ENCODE measurements at places on chromosomes 16 and 17.

DNA sequence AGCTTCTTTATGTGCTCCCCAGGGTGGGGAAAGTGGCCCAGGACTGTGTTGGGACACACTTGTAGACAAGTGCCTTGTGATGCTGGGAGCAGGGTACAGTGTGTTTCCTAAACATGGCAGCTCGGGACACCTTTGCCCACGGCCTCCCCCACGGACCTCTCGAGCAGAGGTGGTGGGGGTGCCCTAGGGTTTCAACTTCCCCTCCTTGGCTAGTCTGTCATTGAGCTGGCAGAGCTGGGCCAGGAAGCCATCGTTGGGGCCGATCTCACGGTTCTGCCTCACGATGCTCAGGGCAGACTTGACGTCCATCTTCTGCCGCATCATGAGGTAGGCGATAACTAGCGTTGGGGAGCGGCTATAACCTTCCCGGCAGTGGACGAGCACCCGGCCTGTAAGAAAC, 9.4 kb downstream of the DUSP3 start:
- no peak for DNase-seq

DNA sequence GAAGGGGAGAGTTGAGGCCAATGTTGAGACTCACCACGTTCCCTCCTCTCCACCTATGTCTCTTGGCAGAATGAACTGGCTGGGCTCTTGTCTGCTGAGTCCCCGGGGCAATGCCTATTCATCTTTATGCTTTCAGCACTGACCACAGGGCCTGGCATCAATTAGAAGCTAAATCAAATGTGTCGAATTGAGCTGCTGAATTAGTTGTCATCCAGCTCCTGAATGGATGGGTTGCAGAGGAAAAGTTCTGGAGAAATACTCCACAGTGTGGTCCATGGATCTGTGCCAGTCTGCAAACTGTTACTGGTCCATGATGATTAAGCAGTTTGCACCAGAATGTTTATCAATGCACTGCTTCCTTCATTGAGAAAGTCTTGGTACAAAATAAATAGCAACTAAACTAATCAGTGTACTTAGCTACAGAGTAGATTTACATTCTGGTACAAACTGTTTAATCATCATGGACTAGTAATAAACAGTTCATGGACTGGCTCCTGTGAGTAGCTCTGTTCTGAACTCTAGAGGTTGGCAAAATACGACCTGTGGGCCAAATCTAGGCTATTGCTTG, 4.6 kb downstream of the CNGB1 start:
- DNase-seq = no peak

- DNase-seq = no peak
These were observed 16.6 kb downstream of the CASKIN2 start for GRCh38 chr17:75498726-75499213.

DNA sequence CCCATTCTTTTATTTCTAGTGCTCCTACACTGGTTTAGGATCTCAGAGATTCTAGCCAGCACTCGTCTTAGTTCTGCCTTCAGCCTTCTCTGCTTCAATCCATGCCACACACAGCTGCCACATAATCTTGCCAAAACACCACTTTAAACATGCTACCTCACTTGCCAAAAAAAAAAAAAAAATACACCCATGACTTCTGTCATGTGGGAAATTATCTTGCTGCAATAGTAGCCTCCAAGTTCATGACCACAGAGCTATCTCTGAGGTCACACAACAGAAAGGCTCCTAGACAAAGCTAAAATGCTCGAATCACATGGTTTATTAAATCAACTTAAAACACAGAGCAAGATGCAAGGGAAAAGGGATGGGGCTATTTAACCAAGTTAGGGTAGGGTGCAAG, 18.1 kb downstream of the FZD2 start:
- DNase-seq = no peak

- DNase-seq = no peak
These were observed 6.9 kb upstream of the FASN start for GRCh38 chr17:82104797-82105416.

DNA sequence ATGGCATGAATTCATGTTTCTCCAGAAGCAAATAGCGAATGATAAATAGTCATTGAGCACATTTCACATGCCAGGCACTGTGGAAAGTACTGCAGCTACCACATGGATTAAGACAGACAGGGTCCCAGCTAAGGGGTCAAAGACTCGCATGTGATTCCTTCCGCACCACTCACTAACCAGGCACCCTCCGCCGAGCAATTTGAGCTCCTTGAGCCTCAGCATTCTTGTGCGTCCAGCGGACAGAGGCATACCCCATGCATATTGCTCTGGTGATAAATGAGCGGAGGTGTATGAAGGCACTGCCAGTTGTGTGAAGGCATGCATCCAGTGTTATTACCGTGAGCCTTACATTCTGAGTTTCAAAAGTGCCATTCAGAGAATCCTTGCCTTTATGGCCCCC, 358.7 kb downstream of the HS3ST4 start:
- no peak for DNase-seq

- no peak for DNase-seq
These were observed 70.4 kb downstream of the MMD start for GRCh38 chr17:55351226-55351625.

DNA sequence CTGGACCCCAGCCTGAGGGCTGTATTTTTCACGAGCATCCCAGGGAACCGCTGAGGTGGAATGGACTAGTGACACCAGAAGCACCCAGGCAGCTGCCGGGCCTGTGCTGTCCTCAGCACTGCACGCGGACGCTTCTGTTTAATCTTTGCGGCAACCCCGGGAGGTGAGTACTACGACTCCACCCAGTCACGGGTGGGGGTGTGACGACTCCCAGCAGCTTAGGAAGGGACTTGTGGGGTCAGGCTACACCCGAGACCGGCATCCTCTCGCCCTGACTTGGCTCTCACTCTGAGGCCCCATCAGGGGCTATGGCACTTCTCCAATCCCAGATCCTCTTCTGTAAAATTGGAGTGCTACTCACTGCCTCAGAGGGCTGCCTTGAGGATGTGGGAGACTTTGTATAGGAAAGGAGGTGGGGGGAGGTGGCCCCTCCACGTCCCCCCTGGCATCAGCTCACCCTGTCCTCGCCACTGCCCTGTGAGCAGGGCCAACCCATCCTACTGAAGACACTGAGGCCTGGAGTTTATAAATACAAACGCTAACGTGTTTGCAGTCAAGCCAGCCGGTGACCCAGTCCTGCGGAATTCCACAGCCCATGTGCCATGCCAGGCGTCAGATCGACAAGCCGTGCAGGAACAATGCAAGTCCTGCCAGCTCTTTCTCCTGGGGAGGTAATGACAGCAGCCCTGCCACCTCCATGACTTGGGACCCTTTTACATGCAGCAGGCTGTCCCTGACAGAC, 44.4 kb downstream of the PPL start:
- DNase-seq = no peak

DNA sequence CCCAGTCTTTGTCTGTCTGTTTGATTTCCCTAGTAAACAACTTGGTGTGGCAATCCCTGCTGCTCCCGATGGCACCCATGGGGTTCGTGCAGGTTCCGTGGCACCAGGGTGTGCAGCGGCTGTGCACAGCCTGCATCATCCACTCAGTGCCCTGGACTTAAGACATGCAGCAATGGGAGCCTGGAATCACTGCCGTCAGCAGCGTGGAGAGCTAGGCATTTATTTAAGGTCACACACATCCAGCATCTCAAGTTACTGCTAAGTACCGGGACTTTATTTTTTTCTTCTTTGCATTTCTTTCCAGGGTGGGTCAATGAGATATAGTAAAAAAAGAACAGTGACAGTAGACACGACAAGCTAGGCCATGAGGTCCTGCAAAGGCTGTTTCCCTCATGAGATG, 2.8 kb downstream of the DHRS7C start:
- no peak for DNase-seq

DNA sequence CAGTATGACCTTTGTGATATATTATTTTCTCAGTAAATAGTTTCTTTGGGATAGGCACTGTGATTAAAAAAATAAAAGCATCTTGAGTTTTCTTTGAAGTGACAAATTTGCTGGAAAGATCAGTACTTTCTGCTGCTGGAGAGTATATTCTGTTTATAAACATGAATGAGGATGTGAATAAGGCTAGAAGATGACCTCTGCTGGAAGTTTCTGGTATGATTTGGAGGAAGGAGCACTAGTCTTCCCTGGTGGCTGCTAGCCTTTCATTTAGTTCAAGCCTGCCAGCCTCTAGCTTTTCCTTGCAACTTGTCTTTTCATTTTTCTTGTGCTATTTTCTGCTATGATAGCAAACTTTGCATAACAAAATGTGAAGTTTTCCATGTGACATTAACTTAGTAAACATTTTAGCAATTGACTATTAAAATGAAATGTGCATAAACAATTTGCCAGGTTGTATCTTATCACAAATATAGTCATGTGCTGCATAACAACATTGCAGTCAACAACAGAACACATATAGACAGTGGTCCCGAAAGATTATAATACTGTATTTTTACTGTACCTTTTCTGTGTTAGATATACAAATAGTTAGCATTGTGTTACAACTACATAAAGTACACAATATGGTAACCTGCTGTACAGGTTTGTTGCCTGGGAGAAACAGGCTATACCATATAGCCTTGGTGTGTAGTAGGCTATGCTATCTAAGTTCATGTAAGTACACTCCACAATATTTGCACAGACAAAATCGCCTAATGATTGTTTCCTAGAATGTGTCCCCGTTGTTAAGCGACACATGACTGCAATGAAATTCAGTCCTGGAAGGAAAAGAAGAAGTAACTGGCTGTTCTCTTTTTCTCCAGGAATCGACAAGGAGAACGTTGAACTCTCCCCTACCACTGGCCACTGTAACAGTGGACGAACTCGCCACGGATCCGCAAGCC, 18.1 kb upstream of the RAB11FIP4 start:
- DNase-seq = no peak

- DNase-seq = no peak
These were observed 112.8 kb upstream of the TNRC6C start for GRCh38 chr17:77845541-77846225.

GRCh38 chr16:87608400-87608985, 6.2 kb downstream of the JPH3 start:
- no peak for DNase-seq

DNA sequence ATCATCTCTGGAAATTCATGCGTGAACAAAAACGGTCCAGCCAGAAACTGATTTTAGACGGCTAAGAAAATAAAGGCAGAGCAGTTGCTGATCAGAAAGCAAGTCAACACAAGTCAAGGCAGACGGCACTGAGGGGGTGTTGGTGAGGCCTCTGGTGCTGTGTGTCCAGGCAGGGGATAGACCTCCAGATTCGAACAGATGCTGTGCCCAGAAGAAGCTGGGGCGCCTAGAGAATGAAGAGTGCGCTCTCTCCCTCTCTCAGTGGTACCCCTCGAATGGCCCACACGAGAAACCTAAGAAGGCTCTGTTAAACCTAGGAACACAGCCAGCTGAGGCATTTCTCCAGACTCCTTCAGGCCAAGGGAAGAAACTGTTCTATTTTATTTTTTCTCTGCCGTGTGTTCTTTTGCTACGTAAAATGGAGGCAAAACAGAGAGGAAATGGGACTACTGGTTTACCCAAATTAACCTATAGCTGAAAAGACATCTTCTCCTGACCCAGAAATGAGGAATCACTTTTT, 178.3 kb downstream of the PMP22 start:
- no peak for DNase-seq

- DNase-seq = no peak
These were observed 147.0 kb downstream of the HS3ST4 start for GRCh38 chr16:25838724-25839186.

DNA sequence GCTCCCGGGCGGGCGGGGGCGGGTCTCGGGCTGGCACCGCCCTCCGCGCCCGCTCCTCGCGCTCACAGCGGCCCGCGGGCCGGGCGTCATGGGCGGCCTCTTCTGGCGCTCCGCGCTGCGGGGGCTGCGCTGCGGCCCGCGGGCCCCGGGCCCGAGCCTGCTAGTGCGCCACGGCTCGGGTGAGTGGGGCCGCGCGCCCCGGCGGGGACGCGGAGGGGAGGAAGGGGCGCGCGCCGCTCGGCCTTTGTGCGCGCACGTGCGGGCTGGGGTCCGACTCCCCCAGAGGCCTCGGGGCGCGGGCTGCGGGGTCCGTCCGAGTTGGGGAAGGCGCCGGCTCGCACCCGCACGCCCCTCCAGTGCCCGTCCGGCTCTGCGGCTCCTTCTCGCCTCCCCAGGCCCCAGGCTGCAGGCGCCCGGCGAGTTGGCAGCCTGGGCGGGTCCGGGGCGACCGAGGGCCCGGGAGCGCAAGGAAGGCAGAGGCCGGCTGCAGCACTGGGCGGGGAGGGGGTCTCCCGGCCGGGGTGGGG, at the start of gene NME4:
Gene NME4, plus strand, starts transcription at position 65 of the 527 bp plus-strand sequence. Its CDS starts 24 bp downstream, at position 89.
- DNase-seq = no peak

GRCh38 chr17:76870377-76870714, 2.1 kb downstream of the MGAT5B start:
- DNase-seq = no peak

DNA sequence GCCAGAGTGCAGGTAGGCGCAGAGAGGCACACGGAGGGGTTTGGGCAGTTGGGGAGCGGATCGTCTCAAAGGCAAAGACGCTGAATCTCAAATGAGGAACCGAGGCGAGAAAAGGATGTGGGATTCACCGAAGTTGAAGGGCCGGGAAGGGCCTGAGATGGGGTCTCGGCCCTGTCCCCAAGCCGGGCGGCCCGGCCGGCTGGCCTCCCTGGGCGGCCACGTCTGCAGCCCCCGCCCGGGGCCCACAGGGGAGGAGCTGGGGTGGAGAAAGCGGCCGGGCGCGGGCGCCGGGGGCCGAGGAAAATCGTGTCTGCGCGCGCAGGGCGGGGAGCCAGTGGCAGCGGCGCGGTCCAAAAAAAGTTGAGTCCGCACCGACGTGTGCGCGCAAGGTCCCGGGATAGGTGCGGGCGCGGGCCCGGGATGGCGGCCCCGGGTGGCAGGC, 458 bp downstream of the SLC12A4 start:
- no peak for DNase-seq

DNA sequence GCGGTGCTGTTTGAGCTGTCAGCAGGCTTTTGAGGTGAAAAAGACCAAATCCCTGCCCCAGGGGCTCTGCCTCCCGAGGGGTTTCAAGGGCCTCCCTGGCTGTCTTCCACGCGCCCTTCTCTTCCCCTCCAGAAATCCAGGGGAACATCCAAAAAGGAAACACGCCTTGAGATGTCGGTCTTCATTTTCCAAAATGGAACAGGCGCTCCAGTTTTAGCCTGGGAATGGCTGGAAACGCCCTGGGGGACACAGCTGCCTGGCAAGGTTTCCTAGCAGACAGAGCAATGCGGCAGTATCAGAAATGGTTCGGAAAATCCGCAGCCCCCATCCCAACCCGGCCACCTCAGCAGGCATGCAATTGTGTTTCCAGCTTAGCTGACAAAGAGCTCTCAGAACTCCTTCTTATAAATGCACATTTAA, 16.6 kb upstream of the LITAF start:
- no peak for DNase-seq

- DNase-seq = no peak
These were observed 48.1 kb downstream of the RPH3AL start for GRCh38 chr17:304461-304860.

DNA sequence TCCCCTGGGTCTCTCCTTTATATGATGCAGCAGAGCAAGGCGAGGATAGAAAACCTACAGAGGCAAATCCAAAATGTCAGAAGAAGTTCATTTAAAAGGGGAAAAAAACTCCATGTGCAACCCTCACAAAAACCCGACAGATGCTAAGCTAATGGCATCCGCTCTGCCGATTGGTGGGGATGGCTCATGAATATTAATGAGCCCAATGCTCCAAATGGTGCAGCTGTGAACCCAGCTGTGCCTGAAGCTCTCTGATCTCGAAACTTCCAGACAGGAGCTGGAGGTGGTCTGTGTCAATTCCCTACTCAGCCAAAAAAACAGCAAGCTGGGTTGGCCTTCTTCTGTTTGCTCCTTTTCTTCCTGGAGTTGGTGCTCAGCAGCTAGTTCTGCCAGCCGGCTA, 15.5 kb downstream of the SNX11 start:
- DNase-seq = no peak

Measured in activated CD4-positive, CD25-positive, alpha-beta regulatory T cell treated with anti-CD3 and anti-CD28 coated beads, Interleukin-2, amount 50 U/mL, for 72 hours (primary cell).